Stimulated activated CD8-positive, alpha-beta memory T cell treated with anti-CD3 and anti-CD28 coated beads, Interleukin-4, amount 100 ng/mL, for 24 hours (primary cell): ENCODE measurements at places on chromosomes 11 and 22.

- DNase-seq = no peak
Measured at GRCh38 chr11:110207123-110207522, 89.3 kb downstream of the RDX start.

DNA sequence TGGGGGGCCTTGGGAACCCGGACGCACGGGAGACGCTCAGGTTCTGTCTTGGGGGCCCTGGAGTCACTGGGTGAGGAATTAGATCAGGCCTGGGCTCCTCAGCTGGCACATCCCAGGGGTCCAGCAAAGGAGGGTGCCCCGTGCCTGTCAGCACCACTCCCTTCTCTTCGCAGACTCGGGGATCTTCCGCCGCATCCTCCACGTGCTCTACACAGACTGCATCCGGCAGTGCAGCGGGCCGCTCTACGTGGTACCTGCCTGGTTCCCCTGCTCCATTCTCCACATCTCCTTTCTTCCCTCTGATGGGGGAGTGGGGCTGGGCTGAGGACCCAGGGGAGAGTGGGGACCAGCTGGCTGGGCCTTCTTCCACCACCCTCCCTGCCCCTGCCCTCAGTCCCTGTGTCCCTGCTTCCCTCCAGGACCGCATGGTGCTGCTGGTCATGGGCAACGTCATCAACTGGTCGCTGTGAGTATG is 6.7 kb upstream of the TAGLN start:
- no peak for DNase-seq

GRCh38 chr11:134781380-134781866 is 369.4 kb upstream of the B3GAT1 start:
- no peak for DNase-seq

DNA sequence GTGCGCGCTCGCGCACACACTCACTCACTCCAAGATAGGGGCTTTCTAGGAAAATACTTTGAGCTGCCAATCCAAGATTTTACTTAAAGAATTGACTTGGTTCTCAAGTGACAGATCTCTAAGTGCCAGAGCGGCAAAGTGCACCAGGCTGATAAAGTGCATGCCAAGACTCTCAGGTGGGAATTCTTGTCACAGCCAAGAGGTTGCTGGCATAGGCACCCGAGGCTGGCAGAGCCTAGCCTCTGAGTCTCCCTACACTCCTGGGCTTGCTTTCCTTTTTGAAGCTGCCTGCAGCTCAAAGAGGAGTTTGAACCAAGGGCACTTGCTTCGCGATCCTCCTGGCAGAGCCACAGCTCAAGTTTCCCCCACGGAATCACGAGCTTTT is 2.5 kb upstream of the ADM start:
- DNase-seq = no peak

DNA sequence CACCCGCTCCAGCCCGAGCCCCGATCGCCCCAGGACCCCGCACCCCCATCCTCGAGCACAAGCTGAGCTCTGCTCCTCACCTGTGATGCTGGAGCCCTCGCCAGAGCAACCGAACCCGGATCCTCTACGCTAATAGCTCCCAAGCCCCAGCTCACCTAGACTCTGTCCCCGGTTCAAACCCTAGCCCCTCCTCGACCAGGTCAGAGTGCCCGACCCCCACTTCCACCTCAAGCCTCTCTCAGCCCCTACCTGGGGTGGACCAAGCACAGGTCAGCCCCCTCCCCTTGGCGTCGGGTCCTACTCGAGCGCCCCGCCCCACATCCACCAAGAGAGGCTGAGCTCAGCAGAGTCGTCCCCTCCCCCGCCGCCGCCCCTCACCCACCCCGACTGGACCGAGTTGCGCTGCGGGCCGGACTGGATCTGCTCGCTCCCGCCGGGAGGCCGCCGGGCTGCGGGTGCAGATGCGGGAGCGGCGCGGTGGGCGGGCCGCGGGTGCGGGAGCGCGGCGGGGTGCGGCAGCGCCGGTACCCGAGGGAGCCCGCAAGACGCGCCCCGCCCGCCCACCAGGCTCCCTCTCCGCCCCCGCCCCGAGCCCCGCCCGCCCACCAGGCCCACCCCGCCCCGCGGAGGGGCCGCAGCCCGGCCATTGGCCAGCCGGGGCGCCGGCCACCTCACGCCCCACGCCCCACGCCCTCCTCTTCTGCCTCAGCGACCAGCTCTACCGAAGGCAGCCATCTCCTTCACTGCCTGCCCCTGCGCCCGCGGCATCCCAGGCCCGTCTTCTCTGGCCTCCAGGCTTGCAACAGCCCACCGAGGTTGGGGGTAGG is 577 bp upstream of the DKK3 start:
- no peak for DNase-seq

DNA sequence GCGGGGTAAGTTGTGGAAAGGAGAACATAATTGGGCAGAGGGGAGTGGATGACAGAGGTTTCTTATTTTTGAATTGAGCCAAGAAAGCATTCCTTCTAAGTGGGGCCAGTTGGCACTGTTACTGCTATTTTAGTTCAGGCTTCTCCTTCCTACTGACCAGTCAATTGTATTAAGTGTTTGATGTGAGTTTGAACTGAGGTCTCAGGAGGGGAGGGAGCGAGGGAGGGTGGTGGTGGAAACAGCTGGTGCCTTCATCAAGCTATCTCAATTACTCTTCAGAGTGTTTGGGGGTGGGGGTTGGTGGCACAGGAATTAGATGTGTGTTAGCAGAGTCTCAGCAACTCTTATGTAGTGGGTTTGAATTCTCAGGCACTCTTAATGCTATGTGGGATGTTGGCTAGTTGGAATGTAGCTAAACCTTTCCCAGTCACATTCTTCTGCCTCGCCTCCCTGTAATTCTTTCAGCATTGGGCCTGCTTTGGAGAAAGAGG is 14.5 kb downstream of the CTNND1 start:
- DNase-seq = no peak

DNA sequence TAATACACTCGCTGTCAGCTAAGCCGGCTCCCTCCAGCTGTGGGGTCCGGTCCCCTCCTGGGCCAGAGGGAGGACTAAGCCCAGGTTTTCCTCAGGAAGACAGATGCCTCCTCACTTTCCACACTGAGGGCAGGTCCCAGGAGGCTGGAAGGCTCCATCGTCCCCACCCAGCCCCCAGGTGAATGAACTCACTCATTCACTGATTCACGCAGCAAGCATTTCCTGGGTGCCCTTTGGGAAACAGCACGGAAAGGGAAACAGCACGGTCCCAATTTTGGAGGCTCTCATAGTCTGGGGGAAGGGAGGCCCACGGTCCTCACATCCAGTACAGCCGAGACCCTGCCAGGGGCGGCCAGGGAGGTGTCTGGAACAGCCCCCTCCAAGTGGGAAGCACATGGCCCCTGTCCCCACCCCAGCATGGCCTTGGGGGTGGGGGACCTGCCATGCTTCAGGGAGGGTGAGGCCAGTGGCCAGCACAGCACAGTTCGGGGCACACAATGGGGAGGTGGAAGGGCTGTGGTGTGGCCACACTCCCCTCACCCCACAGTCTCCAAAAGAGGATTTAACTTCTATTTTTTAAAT is 9.3 kb upstream of the TH start:
- no peak for DNase-seq

DNA sequence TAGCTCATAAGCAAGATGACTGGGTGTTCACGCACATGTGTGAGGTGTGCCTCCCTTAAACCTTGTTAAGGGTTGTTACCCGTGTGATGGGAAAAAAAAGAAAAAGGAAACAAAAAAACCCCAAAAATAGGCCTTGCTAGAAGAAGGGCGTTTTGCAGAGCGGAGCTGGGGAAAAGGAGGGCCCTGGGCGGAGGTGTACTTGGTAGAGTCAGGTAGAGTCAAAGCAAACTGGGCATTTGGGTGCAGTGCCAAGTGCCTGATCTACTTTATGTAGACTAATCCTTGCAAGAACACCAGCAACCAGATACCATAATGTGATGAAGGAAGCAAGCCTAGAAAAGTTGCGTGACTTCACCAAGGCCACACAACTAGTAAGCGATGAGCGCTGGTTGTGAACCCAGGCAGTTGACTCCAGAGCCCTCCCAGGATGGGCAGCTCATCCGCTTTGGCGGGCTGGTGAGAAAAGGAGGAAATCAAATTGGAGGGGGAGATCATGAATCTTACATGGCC is 1.2 kb upstream of the TIRAP start:
- DNase-seq = no peak

GRCh38 chr11:44992774-44993173 is 42.1 kb upstream of the TP53I11 start:
- DNase-seq = no peak

- DNase-seq = no peak
Measured at GRCh38 chr11:130858215-130858614, 58.1 kb downstream of the SNX19 start.

DNA sequence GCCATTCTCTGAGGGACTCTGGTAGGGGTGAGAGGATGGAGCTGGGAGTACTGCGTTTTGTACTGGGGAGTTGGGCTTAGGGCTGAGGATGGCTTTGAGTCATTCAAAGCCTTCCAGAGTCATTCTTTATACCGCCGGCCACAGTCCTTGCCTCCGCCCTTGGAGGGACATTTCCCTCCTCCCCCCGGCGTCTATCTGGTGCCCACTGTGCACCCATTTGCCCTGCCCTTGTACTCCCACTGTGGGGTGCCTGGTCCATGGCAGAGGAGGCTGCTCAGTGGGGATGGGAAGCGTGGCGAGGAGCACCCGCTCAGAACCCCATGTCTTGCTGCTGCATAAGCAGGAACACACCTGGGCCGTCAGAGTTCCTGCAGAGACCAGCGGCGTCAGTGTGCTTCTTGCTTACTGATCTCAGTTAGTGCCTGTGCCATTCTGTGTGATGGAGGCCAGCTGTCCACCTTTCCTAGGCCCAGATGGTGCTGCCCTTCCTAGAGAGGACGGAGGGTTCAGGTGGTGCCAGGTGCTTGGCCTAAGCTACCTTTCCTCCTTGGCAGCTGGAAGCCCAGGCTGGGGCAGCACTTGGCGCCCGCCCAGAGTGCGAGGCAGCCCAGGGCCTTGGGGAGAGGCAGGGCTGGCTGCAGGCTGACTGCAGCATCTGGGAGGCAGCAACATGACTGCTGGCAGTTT is 23.3 kb upstream of the TMEM191C start:
- no peak for DNase-seq

GRCh38 chr11:64044730-64045393 is 9.1 kb downstream of the FLRT1 start:
- no peak for DNase-seq

- no peak for DNase-seq
Measured at GRCh38 chr11:129785383-129786111, 30.1 kb upstream of the TMEM45B start.

DNA sequence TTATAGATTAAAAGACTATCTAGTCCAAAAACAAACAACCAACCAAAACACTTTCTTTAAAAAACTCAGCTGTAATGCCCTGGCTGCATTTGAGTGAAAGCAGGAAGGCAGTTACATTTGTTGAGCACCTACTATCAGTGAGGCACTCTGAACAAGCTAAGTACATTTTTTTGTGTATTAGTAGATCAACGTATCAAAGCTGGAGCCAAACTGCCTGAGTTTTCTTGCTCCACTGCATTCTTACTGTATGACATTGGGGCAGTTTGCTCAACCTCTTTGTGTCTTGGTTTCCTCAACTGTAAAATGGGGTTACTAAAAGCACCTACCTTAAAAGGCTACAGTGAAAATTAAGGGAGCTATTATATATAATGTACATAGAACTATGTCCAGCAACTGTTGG is 22.0 kb downstream of the COA4 start:
- DNase-seq = no peak

DNA sequence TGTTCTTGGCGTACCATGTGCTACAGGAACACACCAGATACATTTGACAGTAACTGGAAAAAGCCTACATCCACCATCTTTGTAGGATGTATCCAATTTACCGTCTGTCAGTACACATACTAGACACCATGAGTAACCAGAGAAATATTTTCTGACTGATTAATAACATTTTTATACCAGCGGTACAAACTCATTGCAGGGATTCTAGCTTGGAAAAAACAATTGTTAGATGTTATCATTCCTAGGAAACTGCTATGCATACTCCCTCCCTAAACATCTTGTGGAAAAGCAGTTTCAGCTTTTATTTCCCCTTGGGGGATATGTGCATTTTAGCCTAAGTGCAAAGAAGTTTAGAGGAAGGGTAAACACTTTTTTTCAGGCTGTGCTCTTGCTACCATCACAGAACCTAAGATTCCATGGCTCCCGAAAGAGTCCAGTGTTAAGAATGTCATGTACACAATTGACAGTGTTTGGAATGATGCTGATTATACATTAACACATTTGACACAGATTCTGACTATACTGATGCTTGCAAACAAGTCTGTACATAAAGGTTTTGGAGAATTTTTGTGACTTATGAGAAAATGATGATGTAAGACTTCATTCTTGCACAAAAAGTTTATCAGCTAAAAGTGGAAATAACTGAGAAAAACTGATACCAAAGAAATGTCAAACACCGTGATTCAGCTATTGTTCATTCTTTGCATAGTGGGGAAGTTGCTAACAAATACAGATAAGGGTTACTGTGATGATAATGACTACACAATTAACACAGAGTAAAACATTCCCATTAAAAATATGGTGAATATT is 23.7 kb downstream of the NCF4 start:
- DNase-seq = no peak

DNA sequence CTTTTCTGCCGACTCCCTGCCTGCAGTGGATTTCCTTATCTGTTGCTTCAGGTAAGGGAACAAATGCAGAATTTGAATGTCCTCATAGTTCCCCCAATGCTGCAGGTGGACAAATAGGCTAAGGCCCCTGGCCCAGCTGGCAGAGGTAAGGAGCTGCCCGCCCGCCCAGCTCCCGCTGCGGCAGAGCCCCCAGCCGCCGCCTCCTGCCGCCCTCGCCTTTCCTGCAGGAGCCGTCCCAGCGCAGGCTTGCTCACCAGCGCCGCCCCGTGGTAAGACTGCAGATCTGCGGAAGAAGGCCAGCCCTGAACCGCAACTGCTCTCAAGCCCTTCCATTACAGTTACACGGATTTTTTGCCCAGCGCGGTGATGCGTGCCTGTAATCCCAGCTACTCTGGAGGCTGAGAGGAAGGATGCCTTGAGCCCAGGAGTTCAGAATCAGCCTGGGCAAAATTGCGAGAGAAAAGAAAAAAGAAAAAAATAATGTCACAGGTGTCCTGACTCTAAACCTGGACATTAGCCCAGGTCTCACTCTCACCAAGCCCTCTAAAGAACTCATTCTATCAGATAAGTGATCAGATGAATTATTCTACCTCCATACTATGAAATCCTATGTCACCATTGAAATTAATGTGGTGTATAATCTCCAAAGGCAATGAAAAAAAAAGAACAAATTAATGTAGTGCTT is 51.2 kb upstream of the EMID1 start:
- peak; percentile 69 for DNase-seq

DNA sequence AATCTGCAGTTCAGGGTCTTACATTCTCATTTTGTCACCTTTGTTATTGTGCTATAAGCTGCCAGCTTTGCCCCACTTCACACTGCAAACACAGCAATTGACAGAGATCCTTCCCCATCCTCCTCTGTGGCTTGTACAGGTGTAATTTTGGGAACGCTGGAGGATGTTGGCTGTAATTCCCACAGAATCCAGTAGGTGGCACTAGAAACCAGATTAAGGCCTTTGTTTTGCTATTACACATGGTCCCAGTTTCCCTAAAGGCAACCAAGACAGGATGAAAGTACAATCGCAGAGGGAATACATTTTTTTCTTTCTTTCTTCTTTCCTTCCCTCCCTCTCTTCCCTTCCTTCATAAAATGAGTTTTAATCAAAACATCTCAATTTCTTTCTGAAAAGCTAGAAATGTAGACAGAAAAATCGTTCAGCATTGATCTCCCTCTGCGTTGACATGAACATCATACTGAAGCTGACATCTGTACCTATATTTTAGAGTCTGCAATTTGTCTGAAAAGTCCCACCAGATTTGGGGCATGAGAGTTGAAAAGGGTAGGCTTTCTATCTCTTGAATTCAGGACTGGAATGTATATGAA is 21.3 kb upstream of the NELL1 start:
- no peak for DNase-seq
